ENCODE measurements at places on chromosomes 7 and 10. TPM values are rescaled to one million over a fixed set of nuclear protein-coding genes. Genes with fewer than 3 reads are reported as not detected.

DNA sequence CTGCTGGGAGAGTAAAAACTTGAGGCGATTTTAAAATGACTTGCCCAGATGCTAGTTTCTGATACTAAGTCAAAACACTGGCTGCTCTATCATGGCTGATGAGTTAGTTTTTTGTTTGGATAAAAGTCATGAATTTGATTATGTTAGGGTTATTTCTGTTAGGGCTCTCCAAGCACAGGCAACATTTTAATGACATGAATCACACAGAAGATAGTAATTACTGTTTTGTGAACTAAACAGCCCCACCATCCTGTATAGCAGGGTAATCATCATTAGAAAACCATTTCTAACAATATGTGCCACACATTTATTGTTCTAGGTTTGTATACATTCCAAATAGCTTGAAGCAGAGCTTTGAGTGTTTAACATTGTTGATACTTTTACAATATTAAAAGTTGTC lies 750.3 kb downstream of the ANKRD7 start:
- no peak for DNase-seq
- no peaks in the 10 kb centered on the region for H3K36me3 ChIP-seq

GRCh38 chr7:2803755-2804154 lies 40.4 kb downstream of the GNA12 start:
- no peak overlapping the region for H3K4me3 ChIP-seq
- H3K27ac ChIP-seq = no peak overlapping the region
- no peaks in the 10 kb centered on the region for H3K4me1 ChIP-seq
- no peak for DNase-seq
- H3K36me3 ChIP-seq = no peaks in the 10 kb centered on the region
- no peaks in the 10 kb centered on the region for H3K27me3 ChIP-seq

GRCh38 chr7:100053215-100053614 lies 3.6 kb downstream of the ZSCAN21 start:
- peaks cover 5% of the 10 kb centered on the region for H3K36me3 ChIP-seq
- DNase-seq = peak; percentile 31
- no peak overlapping the region for H3K4me3 ChIP-seq
- H3K27ac ChIP-seq = no peak overlapping the region

GRCh38 chr10:4266416-4267085 lies 481.5 kb upstream of the KLF6 start:
- H3K36me3 ChIP-seq = no peaks in the 10 kb centered on the region
- DNase-seq = no peak
- peaks cover 3% of the 10 kb centered on the region for H3K4me1 ChIP-seq
- no peak overlapping the region for H3K27ac ChIP-seq

GRCh38 chr10:48389846-48390557 lies 83.5 kb downstream of the MAPK8 start:
- DNase-seq = no peak
- H3K36me3 ChIP-seq = no peaks in the 10 kb centered on the region
- H3K4me1 ChIP-seq = no peaks in the 10 kb centered on the region
- no peak overlapping the region for H3K4me3 ChIP-seq
- H3K27ac ChIP-seq = no peak overlapping the region

DNA sequence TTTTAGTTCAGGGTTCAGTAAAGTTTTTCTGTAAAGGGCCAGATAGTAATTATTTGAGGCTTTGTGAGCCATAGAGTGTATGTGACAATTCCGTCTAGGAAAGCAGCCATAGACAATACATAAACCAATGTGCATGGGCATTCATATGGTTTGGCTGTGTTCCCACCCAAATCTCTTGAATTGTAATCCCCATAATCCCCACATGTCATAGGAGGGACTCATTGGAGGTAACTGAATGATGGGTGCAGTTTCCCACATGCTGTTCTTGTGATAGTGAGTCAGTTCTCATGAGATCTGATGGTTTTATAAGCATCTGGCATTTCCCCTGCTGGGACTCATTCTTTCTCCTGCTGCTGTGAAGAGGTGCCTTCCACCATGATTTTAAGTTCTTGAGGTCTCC lies 29.9 kb downstream of the SEC61G start:
- H3K4me1 ChIP-seq = no peaks in the 10 kb centered on the region
- no peak overlapping the region for H3K27ac ChIP-seq
- H3K4me3 ChIP-seq = no peak overlapping the region
- H3K36me3 ChIP-seq = no peaks in the 10 kb centered on the region
- H3K27me3 ChIP-seq = no peaks in the 10 kb centered on the region

- H3K27me3 ChIP-seq = no peaks in the 10 kb centered on the region
- DNase-seq = peak; percentile 80
- peak overlapping the region; percentile 92 for H3K27ac ChIP-seq
- no peak overlapping the region for H3K4me3 ChIP-seq
Observed at GRCh38 chr7:98287486-98287959, 6.0 kb downstream of the BRI3 start.

GRCh38 chr7:26664735-26665416 lies 199.5 kb downstream of the SKAP2 start:
- H3K27me3 ChIP-seq = peaks cover 3% of the 10 kb centered on the region
- H3K4me3 ChIP-seq = peak overlapping the region; percentile 29
- H3K36me3 ChIP-seq = no peaks in the 10 kb centered on the region
- no peak for DNase-seq
- H3K4me1 ChIP-seq = no peaks in the 10 kb centered on the region

DNA sequence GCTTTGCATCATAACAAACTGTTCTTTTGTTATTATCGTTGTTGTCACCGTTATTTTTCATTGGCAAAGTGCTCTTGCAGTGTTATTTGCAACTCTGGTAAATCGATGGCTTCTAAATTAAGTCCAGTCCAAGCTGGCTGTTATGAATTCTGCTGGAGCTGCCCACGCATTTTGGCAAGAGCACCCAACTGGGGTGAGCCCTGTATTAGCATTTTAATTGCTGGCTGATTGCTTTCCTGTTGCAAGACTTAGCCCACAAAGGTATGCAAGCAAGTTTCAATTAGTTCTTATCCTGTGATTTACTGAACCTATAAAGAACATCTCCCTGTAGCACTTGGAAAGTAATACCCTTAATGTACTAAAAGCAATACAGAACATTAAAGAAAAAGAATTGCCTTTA lies 226.8 kb downstream of the ACTR3B start:
- no peak overlapping the region for H3K27ac ChIP-seq
- peak; percentile 47 for DNase-seq
- no peaks in the 10 kb centered on the region for H3K36me3 ChIP-seq
- H3K4me3 ChIP-seq = no peak overlapping the region
- no peaks in the 10 kb centered on the region for H3K4me1 ChIP-seq

GRCh38 chr7:42878303-42878702 lies 33.6 kb downstream of the C7orf25 start:
- no peaks in the 10 kb centered on the region for H3K27me3 ChIP-seq
- DNase-seq = no peak
- no peak overlapping the region for H3K27ac ChIP-seq
- H3K4me1 ChIP-seq = no peaks in the 10 kb centered on the region

DNA sequence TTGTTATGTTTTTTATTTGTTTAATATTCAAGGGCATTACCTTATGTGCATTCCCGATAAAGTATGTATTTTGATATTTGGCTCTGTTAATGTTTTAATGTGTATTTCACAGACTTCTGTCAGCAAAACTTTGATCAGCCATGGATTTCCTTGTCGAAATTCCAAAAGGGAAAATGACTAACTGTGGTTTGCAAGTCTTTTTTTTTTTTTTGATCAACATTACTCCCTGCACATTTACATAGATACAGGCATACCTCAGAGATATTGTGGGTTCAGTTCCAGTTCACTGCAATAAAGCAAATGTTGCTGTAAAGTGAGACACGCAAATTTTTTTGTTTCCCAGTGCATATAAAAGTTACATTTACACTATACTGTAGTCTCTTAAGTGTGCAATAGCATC lies 351.9 kb downstream of the CXCL12 start:
- H3K4me1 ChIP-seq = no peaks in the 10 kb centered on the region
- no peak overlapping the region for H3K4me3 ChIP-seq
- peak; percentile 16 for DNase-seq
- H3K27ac ChIP-seq = no peak overlapping the region
- H3K36me3 ChIP-seq = no peaks in the 10 kb centered on the region

GRCh38 chr7:20296901-20297300 lies 33.8 kb upstream of the ITGB8 start:
- H3K4me3 ChIP-seq = no peak overlapping the region
- no peaks in the 10 kb centered on the region for H3K4me1 ChIP-seq
- H3K27ac ChIP-seq = no peak overlapping the region
- DNase-seq = no peak

- peaks cover 44% of the 10 kb centered on the region for H3K4me1 ChIP-seq
- peak; percentile 69 for DNase-seq
- no peaks in the 10 kb centered on the region for H3K36me3 ChIP-seq
- no peaks in the 10 kb centered on the region for H3K27me3 ChIP-seq
- peak overlapping the region; percentile 82 for H3K27ac ChIP-seq
Observed at GRCh38 chr10:92122941-92123450, 167.9 kb downstream of the CPEB3 start.

DNA sequence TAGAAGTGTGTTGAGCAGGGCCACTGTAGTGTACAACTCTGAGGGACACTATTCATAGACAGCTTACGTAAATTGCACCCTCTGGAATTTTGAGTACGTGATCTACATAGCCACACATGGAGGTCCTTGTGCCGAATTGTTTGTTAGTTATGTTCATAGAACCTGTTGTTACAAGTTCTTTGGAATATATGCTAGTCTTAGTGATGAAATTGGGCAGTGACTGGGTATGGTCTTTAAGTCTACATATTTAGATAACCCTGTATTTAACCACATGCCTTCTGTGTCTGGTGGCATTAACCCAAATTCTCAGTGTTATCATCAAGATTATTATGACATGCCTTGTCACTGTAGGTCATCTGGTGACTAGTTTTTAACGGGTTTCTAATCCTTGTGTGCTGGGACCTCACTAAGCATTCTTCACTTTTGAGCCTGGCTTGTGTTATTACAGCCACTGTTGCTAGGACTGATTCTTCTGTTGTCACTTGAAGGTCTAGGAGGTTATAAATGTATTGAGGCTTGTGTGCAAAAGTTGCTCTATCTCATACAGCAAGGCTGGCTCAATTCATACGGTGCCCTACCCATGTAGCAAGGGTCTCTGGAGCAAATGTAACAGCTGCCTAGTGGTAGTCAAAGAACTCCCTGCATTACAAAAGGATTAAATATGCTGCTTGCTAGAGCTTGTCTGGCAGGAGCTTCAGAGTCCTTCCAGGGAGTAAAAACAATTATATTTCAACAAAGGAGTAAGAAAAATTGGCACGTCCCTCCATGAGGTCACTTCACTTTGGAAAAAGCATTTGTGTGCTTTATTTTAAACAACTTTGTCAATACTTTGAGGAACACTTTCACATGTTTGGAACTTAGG lies 65.4 kb downstream of the CDK14 start:
- no peak overlapping the region for H3K27ac ChIP-seq
- H3K27me3 ChIP-seq = no peaks in the 10 kb centered on the region
- no peaks in the 10 kb centered on the region for H3K4me1 ChIP-seq
- no peak overlapping the region for H3K4me3 ChIP-seq

DNA sequence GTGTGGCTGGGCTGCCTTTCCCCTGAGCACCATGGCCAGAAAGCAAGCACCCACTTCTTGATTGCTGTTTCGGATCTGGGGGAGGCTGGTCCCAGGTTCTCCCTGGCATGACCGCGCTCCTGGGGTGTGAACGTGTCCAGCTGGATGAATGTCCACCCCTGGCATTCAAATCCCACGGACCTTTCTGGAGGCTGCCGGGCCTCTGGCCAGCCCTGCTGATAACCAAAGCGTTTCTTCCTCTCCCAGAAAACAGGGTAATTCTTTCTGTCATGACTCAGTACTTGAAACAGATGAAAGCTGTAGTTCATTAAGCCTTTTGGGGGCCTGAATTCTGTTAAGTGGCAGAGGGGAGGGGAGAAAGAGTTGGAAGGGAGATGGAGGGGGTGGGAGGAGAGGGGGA lies 73.1 kb upstream of the SAMD8 start:
- no peaks in the 10 kb centered on the region for H3K36me3 ChIP-seq
- no peaks in the 10 kb centered on the region for H3K27me3 ChIP-seq
- no peak overlapping the region for H3K4me3 ChIP-seq
- H3K27ac ChIP-seq = no peak overlapping the region

DNA sequence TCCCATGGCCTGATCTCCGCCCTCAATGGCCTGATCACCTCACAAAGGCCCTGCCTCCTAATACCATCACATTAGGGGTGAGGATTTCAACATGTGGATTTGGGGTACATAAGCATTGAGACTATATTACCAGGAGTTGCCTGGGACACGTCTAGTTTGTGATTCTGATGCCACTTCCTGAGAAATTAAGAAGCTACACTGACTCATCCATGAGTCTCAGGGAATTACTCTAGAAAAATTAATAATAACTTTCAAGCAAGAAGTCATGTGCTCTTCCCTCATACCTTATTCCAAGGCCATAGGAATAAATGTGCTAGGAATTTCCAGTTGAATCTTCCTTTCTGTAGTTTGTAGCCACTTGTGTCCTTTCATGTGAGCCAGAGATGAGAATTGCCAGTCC lies 519.3 kb upstream of the MKI67 start:
- H3K4me3 ChIP-seq = no peak overlapping the region
- no peak overlapping the region for H3K27ac ChIP-seq
- no peaks in the 10 kb centered on the region for H3K27me3 ChIP-seq
- no peaks in the 10 kb centered on the region for H3K4me1 ChIP-seq
- H3K36me3 ChIP-seq = no peaks in the 10 kb centered on the region

- DNase-seq = no peak
- no peaks in the 10 kb centered on the region for H3K27me3 ChIP-seq
- H3K27ac ChIP-seq = no peak overlapping the region
- H3K4me1 ChIP-seq = peaks cover 4% of the 10 kb centered on the region
- H3K36me3 ChIP-seq = no peaks in the 10 kb centered on the region
Observed at GRCh38 chr10:13949844-13950542, 363.2 kb downstream of the PRPF18 start.

GRCh38 chr7:13821152-13821787 lies 168.2 kb downstream of the ETV1 start:
- DNase-seq = no peak
- H3K36me3 ChIP-seq = no peaks in the 10 kb centered on the region
- H3K27me3 ChIP-seq = no peaks in the 10 kb centered on the region
- no peak overlapping the region for H3K27ac ChIP-seq

Gene INHBA
- 5.9 TPM for total RNA-seq

Gene FAM241B
- total RNA-seq = 7.6 TPM

Gene NOLC1
- 50.4 TPM for total RNA-seq

Gene PRKG1
- total RNA-seq = 14.8 TPM

Gene SNCG
- total RNA-seq = 41.3 TPM

Data from kidney (tissue), 22 donors.